ENCODE measurements at places on chromosomes 1 and 21.

DNA sequence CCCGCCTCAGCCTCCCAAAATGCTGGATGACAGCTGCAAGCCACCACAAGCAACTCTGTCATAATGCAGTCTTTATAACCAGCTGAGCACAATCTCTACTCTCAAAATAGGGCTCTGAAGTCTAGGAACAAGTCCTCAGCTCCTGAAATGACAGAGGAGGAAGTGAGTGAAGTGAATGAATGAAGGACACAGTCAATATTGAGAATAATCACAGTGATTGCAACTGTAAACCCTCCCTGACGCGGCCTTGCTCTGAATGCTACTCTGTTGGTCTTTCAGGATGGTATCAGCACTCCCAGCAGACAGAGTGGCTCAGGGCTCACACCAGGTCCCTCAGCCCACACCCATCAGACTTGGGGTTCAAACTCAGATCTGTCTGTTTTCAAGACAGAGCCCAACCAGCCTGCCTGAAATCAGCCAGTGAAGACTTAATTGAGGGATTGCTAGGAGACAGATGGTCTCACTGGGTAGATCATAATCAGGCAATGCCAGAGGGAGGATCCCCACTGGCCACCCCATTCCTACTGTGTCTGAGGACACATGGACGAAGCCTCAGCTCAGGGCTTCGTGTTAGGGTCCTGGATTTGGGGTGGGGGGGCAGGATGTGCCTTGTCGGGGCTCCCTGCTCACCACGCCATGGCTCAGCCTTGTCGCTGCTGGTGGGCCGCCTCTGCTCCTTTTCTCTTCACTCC lies 20.9 kb downstream of the RNF187 start:
- DNase-seq = no peak

DNA sequence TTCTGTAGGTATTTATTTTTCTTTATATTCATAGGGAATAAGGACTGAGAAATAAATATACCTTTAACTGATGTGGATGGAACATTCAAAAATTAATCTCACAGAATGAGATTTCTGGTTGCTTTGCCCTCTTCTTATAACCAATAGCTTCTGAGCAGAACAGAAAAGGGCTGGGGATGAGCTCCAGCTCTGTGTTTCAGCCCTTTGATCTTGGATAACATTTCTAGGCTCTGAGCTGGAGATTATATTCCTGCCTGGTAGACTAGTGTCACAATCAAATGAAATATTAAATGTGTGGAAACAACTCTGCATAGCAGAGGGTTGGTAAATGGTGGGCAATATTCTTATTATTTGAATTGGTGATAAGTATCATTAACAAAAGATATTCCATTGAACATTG lies 14.6 kb downstream of the MAP3K21 start:
- no peak for DNase-seq

GRCh38 chr1:180854001-180854400 lies 58.7 kb upstream of the KIAA1614 start:
- DNase-seq = no peak

DNA sequence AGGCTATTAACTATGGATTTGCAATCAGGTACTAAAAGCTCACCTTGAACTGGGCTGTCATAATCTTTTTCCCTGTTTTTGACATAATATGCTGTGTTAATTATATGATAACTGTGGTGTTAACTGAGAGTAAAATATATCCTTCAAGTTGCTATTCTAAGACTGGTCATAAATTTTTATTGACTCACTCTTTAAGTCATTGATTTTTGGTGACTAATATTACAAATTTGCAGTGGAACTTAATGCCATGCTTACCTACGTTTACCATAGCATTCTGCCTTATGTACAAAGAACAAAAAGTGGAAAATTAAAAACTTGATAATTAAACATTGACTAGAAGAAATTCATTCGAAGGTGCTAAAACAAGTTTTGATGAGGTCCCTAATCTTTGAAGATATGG lies 872.4 kb downstream of the BRINP3 start:
- no peak for DNase-seq

DNA sequence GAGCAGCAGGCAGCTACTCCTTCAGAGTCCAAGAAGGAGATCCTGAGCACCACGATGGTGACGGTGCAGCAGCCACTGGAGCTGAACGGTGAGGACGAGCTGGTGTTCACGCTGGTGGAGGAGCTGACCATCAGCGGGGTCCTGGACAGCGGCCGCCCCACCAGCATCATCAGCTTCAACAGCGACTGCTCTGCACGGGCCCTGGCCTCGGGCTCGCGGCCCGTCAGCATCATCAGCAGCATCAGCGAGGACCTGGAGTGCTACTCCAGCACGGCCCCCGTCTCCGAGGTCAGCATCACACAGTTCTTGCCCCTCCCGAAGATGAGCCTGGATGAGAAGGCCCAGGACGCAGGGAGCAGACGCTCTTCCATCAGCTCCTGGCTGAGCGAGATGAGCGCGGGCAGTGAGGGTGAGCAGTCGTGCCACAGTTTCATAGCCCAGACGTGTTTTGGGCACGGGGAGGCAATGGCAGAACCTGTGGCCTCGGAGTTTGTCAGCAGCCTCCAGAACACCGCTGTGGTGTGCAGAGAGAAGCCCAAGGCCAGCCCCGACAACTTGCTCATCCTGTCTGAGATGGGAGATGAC lies 531.8 kb downstream of the KIF26B start:
- DNase-seq = no peak

DNA sequence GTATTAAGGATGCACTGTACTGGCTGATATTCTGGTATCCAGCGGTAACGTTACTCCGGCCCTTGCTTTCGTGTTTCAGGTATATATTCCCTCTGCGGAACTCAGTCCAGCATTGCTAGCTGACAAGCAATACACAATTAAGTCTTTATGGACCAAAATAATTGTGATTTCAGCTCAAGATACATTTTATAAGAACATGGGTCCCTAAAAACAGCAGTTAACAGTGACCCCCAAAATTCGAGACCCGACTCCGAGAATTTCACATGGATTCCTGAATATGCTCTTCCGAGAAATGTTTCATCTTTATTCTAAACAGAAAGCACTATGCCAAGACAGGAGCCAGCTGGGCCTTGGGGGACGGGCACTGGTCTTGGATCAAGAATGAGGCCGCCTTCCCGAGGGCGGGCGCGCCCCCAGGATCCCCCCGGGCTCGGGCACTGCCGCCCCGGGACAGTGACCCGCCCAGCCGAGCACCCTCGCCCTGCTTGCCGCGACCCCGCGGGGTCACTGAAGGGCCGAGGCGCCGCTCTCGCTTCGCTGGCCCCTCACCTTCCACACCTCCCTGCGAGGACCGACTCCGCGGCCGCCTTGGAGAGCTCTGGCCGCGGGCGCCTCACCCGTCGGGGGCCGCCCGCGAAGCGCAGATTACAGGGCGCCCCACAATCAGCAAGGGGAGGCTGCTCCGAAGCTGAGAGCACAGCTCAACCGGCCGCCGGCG lies 610 bp downstream of the SCYL3 start:
- no peak for DNase-seq

DNA sequence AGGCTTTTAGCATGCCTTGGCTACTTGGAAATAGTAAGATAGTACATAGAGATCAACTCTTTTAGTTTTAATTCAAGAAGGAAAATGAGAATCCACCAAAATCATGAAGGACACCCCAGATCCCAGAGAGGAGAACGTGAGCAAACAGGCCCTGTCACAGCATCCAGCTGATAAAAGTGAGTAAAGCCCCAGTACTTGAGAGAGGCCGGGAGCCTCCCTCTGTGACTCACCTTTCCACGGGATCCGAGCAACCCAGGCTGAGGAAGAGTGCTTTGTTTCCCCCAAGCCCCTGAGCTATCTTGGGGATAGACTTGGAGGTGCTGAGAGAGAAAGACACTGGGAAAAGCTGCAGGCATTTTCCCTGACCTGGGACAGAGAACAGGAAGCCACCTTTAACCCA lies 238.6 kb downstream of the DUSP10 start:
- DNase-seq = no peak

DNA sequence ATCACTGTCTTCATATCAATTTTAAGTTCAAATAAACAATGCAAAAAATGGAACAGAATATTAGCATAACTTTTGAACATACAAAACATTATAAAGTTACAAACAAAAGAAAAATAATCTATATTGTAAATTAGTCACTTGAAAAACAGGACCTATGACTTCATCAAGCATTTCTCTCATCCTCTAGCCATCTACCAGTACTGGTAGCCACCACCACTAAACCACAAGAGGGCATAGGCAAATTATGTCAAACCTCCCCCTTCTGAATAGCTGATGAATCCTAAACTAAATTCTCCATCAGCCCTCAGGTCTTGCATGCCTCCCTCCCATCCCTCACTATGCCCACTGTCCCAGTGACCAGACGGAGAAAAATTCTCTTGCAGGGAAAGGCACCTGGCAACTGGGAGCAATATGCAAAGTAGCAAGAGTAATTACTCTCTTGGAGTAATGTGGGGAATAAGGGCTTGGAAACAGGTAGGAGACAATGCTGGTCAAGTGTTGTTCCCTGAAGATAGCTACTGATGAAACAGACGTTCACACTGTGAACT lies 37.1 kb downstream of the SSX2IP start:
- no peak for DNase-seq

DNA sequence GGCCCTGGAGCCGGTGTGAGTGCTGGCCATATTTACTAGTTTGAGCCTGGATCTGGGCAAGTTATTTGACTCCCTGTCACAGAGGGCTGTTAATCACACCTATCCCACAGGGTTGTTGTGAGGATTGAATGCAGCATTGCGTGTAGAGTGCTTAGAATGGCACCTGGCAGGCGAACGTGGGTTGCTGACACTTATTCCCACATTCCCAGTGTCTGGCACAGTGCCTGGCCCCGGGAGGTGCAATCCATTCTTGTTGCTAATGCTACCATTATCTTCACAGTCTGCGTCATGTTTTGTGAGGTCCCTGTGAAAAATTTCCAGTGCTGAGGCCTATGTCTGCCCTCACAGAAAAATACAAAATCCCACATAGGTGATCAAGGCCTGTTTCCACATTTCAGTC lies 66.1 kb downstream of the CD2 start:
- no peak for DNase-seq

DNA sequence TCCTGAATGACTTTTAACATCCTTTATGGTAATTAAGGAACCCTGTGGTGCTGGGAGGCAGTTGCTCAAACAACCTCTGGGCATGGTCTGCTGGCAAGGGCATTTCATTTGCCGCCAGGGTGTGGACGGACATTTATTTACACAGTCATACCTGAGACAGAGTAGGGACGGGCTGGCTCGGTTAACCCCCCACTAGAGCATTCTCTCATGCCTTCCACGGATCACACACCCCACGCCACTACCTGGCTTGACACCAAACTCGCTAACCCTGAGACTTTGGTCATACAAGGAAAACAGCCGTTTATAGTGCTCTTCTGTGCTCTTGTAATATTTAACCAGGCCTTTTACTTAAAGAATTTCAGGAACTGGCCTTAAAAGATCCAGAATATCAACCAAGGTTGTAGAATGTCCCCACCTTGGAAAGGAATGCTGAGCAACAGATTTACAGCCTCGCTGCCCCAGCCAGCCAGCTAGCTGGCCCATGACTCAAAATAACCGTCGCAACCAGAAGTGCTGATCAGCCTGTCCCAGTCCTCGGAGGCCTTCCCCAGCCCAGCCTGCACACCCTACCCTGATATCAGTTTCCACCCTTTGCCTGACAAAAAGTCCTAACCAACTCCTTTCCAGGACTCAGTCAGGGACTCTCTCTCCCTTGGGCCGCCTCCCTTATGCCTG lies 6.5 kb upstream of the PDXK start:
- no peak for DNase-seq

- no peak for DNase-seq
Measured at GRCh38 chr1:118081387-118081786, 103.6 kb downstream of the SPAG17 start.

DNA sequence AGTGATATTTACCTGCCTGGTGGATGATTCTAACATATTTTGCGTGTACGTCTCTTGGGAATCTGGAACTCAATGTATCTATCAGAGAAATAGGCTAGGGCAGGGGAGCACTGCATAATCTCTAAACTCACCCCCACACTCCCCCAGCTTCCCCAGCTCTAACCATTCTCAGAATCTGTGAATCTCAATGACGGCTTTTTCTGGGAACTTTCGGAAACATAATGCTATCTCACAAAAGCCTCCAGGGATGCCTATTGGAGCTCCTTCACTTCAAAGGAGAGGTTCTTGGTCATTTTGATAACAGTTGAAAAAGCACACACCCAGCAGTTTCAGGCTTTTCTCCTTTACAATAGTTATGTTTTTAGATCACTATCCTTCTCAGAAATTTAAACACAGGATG lies 113.8 kb upstream of the MAGI3 start:
- no peak for DNase-seq

DNA sequence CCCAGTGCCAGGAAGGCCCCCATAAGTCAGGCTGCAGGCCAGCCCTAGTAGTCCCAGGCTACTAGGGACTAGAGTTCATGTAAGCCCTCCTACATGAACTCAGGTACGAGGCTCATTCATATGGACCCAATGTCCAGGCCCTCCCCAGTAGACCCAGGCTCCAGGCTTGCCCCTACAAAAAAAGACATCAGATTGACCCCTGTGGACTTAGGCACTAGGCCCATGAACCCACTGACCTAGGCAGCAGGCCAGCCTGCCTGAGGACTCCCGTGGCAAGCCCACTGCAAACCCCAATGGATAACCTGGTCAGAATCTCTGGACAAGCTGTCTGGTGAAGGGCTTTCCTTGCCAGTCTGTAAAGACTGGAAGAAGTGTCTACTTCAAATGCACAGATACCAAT lies 51.2 kb downstream of the TNNI3K start:
- DNase-seq = no peak

DNA sequence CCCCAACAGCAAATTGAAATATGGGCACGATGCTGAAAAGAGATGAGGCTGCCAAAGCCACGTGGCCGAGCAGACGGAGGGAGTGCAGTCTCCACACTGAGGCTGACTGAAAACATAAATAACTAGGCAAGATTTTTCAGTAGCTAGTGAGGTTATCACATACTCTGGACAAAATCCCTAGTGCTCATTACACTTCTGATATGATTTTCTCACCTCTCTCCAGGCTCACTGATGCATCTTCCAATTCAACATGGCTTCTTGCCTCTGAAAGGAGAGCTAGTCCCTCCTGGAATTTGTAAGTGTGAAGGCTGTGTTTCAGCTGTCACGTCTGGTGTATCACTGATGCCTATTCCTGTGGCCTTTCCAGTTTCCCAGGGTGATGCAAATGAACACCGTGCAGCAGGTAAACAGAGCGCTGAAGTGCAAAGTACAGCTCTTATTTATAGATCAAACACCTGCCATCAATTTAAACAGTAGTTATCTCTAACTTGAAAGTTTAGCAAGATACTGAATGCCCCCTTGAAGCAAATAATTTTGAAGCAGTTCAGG lies 656.1 kb downstream of the KIF26B start:
- no peak for DNase-seq

- no peak for DNase-seq
Measured at GRCh38 chr1:6197746-6198427, 1.5 kb downstream of the RPL22 start.
